ENCODE measurements at places on chromosomes 11 and 22.
A peak's percentile ranks its signal among the peaks of the same experiment; 100 is the strongest.

- DNase-seq, result peak; percentile 63
Measured at GRCh38 chr11:119100246-119100970, 1.2 kb downstream of the DPAGT1 start.

DNA sequence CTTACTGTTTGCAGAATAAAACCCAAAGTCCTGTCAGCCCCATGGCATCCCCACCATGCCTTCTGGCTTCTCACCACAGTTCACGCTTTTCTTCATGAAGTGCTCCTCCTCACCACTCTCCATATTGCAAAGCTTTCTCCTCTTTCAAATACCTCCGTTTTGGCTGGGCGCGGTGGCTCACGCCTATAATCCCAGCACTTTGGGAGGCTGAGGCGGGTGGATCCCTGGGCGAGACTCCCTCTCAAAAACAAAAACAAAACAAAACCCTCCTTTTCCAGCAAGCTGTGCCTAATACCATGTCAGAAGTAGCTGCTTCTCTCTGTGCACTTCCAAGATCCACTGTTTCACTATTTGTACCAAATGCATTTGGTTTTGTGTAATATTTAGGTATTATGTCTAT lies 6.7 kb downstream of the BACE1 start:
- no peak for DNase-seq

GRCh38 chr11:73320763-73321603 lies 12.9 kb downstream of the ARHGEF17 start:
- DNase-seq, result peak; percentile 61

- no peak for DNase-seq
Measured at GRCh38 chr11:8206251-8207079, 37.6 kb upstream of the RIC3 start.

DNA sequence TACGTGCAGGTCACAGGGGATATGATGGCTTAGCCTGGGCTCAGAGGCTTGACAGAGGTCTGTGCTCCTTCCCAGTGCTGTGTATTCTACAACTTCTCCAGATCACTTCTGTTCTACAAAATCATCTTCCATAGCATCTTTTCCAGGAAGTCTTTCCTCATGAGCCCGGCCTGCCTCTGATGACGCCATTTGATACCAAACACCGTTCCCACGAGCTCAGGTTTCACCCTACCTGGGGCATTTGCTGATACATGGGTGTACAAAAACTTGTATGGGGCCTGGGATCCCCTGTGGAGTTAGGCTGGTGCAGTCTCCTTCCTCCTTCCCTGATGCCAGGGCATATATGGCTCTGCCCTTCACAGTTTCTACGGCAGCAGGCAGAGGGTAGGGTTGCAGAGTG lies 78.7 kb downstream of the NECTIN1 start:
- no peak for DNase-seq

GRCh38 chr11:6925636-6926207 lies 504 bp upstream of the ZNF215 start:
- peak; percentile 20 for DNase-seq

GRCh38 chr11:21785351-21785750 lies 407.5 kb upstream of the ANO5 start:
- no peak for DNase-seq

DNA sequence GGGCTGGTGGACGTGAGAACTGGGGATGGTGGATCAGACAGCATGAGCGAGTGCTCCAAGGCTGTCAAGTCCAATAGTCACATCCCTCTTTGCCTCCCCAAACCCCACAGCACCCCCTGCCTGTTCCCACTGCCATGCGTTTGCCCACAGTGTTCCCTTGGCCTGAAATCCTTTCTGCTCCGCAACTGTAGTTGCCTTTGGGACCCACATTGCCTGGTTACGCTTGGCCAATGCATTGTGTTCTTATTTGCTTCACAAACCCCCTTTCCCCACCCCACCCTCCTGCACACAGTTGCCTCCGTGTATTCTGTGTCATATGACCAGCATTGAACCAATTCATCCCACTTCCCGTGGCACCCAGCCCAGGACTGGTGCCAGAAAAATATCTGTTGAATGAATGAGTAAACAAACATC lies 2.1 kb upstream of the KIAA0930 start:
- no peak for DNase-seq

- DNase-seq, result peak; percentile 18
Measured at GRCh38 chr11:124176925-124177715, 6.0 kb upstream of the OR10D3 start.

DNA sequence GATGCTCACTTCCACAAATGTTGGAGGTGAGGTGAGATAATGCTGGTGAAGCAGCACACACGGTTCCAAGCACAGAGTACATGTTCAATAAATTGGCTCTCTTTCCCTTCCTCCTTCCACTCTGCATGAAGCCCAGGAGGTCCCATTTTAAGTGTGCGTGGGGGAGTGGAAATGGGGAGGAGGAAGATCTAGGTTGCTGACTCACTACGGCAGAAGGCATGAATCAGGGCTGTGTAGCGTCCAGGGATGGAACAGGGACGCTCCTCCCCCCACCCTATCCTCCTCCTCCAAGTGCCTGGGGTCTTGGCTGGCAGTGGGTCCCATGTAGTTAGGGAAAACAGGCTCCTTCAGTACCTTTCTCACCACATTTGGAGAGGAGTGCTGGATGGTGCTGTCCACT lies 44.2 kb downstream of the TRIM66 start:
- peak; percentile 27 for DNase-seq

- DNase-seq, result peak; percentile 88
Measured at GRCh38 chr11:95081412-95081811, 8.2 kb upstream of the ENDOD1 start.

DNA sequence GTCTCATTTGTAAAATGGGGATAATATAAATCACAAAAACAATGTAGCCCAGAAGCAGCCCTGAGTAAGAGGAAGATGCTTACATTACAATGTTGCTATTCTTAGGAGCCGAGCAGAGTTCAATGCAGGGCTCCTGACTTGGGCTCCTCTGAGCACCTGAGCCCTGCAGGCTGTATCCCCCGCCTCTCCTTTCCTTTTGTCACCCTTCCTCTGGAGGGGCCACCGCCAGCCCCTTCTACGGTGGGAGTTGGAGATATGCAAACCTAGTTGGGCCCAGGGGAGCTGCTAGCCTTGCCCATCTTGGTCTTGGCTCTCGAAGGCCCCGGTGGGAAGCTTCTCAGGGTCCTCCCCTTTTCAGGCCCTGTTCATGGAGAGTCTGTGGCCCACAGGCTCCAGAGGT lies 8.4 kb upstream of the CSNK1E start:
- no peak for DNase-seq

- DNase-seq, result no peak
Measured at GRCh38 chr22:19440411-19441195, 6.9 kb downstream of the C22orf39 start.

DNA sequence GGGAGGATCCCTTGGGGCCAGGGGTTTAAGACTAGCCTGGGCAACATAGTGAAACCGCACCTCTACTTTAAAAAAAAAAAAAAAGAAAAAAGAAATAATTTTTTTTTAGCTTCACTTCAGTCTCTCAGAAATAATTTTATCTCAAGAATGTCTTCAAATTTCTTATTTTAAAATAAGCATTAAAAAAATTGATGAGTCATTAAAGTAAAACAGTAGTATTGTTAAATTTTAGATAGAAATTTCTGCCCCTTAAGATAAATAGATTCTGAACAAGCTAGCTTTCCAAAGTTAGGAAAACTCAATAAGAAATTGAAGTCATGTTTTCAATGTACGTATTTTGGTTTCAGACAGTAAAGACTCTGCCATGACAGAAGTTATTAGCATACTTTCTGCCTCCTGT lies 7.7 kb upstream of the PACS1 start:
- DNase-seq, result no peak

- DNase-seq, result no peak
Measured at GRCh38 chr22:35633520-35633919, 14.7 kb upstream of the APOL6 start.

GRCh38 chr11:114166897-114167323 lies 107.4 kb downstream of the ZBTB16 start:
- DNase-seq, result peak; percentile 93

DNA sequence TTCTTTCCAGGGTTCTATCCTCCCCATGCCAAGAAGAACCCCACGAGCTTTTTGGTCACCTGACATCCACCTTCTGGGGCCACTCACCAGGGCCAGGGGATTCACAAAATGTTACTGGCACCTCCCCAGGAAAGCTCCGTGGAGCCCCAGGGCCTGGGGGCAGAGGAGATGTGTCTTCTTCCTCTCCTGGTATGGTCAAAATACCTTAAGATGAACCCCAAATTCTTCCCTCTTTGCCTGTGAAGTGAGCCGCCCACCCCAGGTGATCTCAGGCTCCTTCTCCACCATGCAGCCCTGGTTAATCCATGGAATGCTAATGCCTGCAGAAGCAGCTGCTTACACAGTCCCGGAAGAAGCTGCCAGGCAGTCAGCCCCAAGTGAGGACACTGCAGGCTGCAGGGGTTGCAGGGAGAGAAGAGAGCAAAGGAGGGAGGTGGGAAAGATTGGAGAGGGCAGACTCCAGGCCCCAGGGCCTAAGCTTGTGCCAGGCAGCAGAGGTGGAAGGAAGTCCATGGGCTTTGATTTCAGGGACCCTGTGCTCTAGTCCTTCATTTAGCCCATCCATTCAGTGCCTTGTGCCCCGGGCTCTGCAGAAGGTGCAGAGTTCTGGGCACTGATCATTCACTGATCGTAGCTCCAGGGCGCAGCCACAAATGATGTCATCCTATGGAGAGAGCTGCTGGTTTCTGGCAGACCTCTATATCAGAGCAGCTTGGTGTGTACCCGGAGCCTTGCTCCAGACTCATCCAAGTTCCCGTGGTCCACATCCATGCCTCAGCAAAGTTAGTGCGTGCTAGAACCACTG lies 127.9 kb upstream of the NECTIN1 start:
- no peak for DNase-seq

DNA sequence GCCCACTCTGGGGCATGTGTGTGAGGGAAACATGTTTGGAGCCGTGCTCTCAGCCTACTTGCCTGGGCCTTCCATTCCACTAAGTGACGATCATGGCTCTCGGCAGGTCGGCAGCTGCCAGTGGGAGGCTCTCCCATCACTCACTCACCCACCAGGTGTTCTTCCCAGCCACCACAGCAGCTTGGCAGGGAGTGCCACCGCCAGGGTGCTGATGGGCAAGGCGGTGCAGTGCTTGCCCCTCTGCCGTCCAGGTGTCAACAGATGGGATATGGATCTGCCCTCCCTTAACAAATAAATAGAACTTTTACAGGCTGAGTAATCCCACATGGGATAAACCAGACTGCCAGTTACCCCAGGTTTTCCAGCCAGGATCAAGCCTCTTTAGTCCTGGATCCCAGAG lies 205.5 kb upstream of the TMEM45B start:
- DNase-seq, result no peak

DNA sequence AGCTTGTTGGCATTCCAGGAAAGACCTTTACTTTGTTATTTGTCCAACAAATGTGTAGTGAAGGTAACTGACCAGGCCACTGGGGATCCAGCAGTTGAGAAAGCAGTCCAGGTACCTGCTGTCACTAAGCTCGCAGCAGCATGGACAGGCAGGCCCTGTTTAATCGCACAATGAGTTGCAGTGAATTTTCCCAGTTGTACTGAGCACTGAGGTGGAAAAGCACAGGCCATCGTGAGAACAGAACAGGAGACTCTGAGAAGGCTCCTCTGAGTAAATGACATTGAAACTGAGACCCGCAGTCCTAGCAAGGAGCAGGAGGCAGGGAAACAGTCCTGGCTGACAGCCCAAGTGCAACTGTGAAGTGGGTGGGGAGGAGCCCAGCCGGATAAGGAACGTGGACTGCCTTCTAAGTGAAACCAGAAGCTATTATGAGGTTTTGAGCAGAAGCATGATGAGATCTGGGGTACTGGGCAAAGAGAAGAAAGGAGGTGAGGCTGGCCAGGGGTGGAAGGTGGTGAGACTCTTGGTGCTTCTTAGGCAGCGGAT lies 39.8 kb upstream of the CDON start:
- peak; percentile 43 for DNase-seq

GRCh38 chr11:86571273-86571948 lies 101.0 kb downstream of the ME3 start:
- no peak for DNase-seq

DNA sequence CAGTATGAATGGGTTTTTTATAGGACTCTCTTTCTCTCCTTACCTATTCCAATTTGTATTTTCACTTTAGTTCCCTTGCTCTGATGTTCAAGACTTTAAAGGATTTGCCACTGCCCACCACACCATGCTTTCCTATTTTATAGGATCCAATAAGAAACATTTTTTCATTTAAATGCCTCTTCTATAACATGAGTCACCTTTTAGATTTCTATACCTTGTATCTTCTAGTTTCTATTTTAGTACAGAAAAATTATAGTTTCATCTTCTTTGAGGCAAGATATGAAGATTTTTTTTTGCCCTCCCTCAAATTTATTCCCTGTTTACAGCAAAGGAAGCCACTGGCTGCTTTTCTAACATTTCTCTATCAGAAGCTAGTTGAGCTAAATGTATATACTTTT lies 76.8 kb downstream of the ARFGAP2 start:
- DNase-seq, result no peak

- no peak for DNase-seq
Measured at GRCh38 chr22:49446759-49447710, 380.6 kb downstream of the BRD1 start.

- no peak for DNase-seq
Measured at GRCh38 chr22:22854466-22854865, 33.1 kb upstream of the IGLL5 start.

GRCh38 chr11:61495801-61496601 lies 12.5 kb upstream of the LRRC10B start:
- DNase-seq, result no peak

DNA sequence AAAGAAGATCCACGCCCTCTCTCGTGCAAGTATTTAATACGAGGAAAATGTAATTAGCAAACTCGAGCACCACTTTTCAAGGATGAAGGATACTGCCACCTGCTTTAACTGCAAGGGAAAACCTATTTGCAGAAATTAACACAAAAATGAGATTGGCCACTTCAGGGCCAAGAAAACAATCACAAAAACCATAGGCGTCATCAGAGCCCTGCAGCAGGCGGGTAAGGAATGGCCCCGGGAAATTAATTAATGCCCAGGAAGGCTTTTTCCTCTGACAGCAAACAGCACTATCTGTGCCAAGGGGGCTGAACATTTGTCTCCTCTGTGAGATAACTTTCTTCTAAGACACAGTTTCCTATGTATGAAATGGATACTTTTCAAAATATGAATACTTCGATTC lies 255.7 kb downstream of the CTTN start:
- DNase-seq, result no peak

DNA sequence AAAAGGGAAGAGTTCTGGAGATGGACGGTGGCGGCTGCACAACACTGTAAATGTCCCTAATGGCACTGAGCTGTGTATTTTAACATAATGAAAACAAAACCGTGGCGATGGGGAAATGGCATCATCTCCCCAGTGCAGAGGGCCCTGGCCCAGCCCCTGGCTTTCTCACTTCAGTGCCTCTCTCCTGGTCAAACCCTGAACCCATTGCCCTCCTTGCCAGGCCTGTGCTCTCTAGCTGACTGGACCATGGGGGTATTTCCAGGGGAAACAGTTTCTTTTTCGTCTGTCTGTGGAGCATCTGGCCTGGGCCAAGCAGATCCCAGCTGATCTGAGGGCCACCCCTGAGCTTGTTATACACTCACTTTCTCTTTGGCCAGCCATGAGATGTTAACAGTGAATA lies 17.4 kb upstream of the NAP1L4 start:
- DNase-seq, result no peak

- no peak for DNase-seq
Measured at GRCh38 chr11:95586661-95587060, 202.9 kb downstream of the FAM76B start.

- DNase-seq, result no peak
Measured at GRCh38 chr11:39681428-39681827, 1778.0 kb downstream of the LRRC4C start.

Measured in choroid plexus epithelial cell (primary cell).